HS-5 (cell line): ENCODE measurements at places on chromosomes 1 and 21.

DNA sequence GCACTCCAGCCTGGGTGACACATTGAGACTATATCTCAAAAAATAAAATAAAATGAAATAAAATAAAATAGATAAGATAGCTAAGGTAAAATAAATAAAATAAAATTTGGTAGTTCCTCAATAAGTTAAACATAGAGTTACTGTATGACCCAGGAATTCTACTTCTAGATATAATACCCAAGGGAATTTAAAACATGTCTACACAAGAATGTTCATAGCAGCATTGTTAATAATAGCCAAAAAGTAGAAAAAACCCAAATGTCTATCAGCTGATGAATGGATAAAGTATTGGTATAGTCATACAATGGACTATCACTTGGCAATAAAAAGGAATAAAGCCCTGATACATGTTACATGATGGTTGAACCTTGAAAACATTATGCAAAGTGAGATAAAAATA lies 47.8 kb downstream of the CEP350 start:
- no peak for DNase-seq

- DNase-seq: no peak
Measured at GRCh38 chr1:52523376-52523775, 29.5 kb downstream of the TUT4 start.

- no peak for DNase-seq
Measured at GRCh38 chr1:26318338-26319064, 743 bp downstream of the CD52 start.

DNA sequence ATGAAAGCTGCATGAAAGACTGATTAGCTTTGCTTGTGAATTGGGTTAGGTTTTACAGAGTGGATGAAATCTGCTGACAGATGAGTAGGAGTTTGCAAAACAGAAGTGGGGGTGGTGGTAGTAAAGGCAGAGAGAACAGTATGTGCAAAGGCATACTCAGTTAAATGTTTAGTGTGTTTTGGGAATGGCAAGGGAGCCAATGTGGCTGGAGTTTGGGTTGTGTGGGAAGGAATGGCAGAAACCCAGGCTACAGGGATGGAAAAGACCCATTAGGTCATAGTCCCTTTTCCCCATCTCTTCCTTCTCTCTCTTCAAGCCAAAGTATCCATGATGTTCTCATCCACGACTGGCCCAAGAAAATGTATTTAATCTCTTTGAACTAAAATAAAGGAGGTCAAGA lies 362.2 kb upstream of the LYPLAL1 start:
- no peak for DNase-seq

- DNase-seq: no peak
Measured at GRCh38 chr1:48677306-48678287, 99.1 kb downstream of the BEND5 start.

DNA sequence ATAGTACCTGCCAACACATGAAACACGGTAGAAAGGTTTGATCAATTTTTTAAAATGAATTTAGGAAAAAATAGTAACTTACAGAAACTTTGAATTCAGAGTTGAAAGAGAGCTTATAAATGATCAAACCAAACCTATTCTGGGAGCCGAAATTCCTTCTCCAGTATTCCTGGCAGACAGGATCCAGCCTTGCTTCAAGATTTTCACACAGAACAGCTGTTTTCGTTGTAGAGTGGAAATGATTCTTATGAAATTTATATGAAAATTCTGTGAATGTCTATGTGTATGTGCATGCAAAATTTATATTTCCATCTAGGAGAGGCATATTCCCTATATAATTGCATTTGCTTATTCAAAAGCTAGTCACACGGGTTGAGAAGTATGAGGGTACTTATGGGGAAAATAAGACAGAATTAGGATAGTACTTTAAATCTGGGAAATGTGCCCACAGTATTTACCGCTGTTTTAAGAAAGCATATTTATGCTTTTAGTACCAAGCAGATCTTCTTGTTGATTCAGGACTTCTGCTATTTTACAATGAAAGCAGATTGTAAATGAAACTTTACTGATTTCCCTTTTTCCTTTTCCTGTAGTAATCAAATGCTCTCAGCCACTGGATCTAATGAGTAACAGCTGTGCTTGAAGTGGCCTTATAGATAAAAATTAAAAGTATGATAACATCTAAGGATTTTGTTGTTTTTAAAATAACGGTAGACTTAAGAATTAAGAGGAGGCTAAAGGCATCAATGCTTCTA lies 30.4 kb downstream of the PRRX1 start:
- DNase-seq: no peak

DNA sequence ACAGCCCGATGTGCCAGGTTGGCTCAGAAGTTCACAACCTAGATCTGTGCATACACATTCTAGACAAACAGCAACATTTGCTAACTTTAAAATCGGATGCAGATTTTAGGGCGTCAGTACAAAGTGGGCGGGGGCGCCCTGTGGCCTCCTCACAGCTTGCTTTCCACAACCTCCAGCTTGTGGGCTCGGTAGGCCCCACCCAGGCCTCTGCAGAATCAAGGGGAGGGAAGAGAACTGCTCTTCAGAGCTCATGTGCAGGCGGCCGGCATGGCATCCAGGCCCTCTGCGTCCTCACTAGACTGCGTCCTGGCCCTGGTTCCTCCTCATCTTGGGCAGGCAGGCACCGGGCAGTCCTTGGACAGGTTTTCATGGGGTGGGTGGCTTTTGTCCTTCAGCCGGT lies 59.3 kb downstream of the AJAP1 start:
- DNase-seq: no peak

- DNase-seq: no peak
Measured at GRCh38 chr1:201419746-201420607, 1.6 kb downstream of the TNNI1 start.
